ENCODE measurements at places on chromosomes 4 and X.

DNA sequence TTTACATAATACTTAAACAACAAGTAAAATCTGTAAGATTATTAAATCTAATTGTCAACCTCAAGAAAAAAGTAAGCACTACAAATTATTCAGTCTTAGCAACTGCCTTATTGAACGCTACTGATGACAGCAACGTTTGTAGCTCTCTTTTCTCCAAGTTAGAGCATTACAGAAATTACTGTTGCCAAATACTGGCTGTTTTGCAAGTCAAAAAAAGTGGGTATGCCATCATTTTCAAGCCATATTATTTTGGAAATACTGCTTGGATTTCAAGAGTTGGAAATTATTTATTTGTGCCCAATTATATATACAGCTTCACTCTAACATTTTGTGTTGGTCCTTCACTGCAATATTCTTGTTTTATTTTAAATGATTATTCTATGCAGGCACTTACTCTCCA lies 221.7 kb downstream of the CXXC4 start:
- no peak for DNase-seq

DNA sequence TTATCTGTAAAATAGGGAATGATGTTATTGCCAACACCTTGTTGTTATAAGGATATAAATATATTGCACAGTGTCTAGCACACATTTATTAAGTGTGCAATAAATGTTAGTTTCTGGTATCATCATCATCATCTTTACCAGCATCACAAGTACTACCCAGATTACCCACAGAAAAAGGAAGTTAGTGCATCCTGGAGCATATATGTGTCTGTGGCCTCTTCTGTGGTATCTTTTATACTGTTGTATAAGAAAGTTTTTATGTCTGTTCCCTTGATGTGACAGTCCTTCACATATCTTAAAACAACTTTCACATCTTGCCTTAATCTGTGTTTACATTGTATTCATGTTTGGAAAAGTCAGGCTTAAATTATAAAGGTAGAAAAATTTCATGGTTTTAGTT lies 10.0 kb downstream of the EXOSC9 start:
- no peak for DNase-seq

- peak; percentile 47 for DNase-seq
These were observed 72.7 kb upstream of the MAD2L1 start for GRCh38 chr4:120139392-120139791.

DNA sequence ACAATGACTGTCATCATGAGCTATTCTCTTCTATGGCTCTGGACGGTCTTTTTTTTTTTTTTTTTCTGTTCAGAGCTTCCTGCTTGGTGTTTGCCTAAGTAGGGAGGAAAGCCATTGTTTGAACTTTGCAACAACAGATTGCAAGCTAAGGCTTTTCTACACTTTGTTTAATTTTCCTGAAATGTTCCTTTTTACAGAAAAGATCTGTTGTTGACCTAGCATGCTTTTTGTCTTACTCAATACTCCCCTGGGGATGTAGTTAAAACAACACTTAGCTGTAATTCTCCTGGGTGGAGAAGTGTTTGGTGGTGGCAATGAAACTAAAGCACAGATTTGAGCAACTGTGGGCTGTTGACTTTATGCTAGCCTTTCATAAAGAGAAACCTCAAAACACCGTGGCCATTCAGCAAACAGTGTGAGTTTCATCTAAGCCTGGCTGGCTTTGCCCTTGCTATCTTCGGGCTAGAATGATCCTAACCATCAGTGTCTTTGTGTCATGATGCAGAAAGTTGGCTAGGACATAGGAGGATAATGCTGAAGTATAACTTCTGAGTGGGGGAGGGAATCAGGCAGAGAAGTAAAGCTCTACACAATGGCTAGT lies 110.5 kb downstream of the ANXA3 start:
- peak; percentile 28 for DNase-seq

GRCh38 chrX:2478546-2479419 lies 22.0 kb downstream of the DHRSX start:
- no peak for DNase-seq

GRCh38 chrX:75076429-75076828 lies 79.7 kb downstream of the ABCB7 start:
- no peak for DNase-seq

DNA sequence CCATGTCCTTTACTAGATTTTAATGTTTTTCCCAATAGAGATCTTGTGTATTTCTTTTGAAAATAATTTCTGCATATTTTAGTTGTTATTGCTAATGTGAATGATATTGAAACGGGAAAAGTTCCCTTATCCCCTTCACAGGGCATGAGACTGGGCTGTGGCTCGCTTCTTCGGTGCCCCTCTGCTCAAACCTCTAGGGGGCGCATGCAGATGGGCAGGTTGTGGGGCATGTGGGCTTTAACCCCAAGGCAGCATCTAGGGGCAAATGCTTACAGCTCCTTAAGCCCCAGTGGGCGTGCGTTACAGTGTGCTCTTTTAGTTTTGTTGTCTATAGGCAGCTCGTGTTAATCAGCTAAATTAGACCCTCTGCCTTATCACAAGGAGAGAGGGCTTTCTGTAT lies 194.7 kb downstream of the OPHN1 start:
- DNase-seq, result no peak

- peak; percentile 34 for DNase-seq
These were observed at the start of gene NPNT for GRCh38 chr4:105894660-105895582. NPNT (plus strand) TSS chr4:105895471; CDS start chr4:105895653, 182 bp downstream.

GRCh38 chr4:148355442-148356123 lies 86.6 kb downstream of the NR3C2 start:
- DNase-seq, result no peak

GRCh38 chrX:149569770-149570169 lies 17.5 kb downstream of the MAGEA9B start:
- DNase-seq, result no peak

GRCh38 chr4:124705393-124705792 lies 7.1 kb downstream of the ANKRD50 start:
- no peak for DNase-seq

- DNase-seq, result no peak
These were observed 91.8 kb downstream of the SHISA3 start for GRCh38 chr4:42489095-42489494.

GRCh38 chr4:41507291-41507947 lies 30.5 kb upstream of the LIMCH1 start:
- peak; percentile 28 for DNase-seq

DNA sequence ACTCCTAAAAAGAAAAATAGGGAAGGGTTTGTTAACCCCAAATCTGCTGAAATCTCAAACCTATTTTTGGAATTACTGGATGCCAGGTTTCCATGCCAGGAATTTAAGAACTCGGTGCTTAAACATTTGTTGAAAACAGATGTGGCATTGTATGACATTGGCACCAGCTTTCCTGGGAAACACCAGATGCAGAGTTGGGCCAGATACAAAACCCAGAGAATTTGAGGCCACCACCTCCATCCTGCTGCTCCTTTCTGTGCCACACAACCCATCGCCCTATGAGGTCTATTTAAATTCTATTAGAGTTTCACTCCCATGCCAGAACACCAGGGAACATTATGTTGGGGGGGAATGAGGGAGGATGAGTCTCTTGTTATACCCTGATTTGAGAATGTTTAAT lies 71.7 kb downstream of the ARAP2 start:
- no peak for DNase-seq

- DNase-seq, result peak; percentile 24
These were observed 348.5 kb downstream of the OPHN1 start for GRCh38 chrX:68084765-68085164.

GRCh38 chr4:6916069-6916586 lies 6.5 kb downstream of the TBC1D14 start:
- DNase-seq, result no peak

GRCh38 chrX:147788641-147789350 lies 122.9 kb upstream of the FMR1 start:
- no peak for DNase-seq

DNA sequence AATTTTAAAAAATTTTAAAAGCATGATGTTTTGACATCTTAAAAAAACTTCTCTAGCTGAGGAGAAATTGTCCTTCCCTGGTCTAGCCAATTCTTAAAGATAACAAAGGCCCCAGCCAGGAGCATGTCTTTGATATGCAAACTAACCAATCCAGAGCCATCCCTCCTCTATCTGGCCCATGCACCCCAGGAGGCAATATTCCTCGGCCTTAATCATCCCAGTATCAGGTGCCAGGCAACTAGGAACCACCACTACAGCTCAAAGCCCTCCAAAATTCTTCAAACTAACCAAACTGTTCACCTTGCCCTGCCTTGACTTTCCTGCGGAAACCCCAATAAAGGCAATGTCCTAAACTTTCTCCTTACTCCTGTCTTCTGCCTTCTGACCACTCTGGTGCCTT lies 97.8 kb upstream of the USP9X start:
- DNase-seq, result no peak

DNA sequence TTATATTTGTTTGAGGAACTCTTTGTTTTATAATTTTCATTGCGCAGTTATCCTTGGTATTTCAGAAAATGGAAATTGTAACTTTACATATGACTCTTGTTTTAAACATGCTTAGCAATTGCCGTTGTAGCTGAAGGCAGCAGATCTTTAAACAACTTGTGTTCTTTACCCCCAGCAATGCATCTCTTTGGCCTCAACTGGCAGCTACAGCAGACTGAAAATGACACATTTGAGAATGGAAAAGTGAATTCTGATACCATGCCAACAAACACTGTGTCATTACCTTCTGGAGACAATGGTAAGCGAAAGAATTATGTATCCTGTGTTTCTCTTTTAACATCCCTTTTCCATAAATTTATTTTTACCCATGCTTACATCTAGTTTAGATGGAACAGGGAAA lies 263.6 kb downstream of the DCTD start:
- no peak for DNase-seq

DNA sequence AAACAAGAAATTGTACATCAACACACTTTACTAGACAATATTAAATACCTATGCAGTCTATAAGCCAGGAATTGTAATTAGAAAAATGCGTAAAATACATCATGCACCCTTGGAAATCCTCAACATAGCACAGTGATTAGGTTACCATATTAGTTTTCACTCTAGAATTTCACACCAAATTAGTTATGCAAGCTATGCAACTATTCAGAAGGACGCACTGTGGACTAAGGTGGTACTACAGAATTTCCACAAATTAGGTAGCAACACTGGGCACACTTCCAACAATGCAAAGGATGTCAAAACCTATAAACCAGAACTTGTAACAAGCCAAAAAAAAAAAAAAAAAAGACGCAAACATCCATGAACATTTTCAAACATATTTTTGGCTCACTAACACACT lies 71.1 kb upstream of the ZCCHC13 start:
- peak; percentile 35 for DNase-seq

DNA sequence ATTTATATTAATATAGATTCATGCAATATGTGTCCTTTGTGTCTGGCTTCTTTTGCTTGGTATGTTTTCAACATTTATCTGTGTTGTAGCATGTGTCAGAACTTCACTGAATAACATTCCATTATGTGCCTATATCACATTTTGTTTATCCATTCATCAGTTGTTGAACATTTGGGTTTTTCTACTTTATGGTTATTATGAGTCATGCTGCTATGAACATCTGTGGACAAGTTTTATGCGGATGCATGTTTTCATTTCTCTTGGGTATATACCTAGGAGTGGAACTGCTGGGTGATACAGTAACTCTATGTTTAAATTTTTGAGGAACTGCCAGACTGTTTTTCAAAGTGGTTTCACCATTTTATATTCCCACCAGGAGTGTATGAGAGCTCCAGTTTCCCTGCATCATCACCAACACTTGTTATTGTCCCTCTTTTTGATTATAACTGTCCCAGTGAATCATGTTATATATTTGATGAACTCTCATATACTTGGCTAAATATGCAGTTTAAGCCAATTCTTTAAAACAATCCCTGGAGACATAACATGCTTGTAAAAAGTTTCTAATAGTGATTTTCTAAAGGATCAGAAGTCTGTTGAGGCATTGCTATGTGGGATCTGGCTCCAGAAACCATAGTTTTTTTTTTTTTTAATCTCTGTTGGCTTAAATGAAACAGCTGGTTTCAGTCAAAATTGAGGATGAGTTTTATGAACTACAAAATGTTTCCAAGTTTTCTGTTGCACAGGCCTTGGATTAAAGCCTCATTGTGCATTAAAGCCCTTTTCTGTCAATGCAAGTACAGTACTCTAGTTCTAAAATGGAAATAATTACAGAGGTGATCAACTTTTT lies 21.6 kb upstream of the REPS2 start:
- no peak for DNase-seq

GRCh38 chrX:139642241-139642927 lies 65.6 kb downstream of the MCF2 start:
- peak; percentile 46 for DNase-seq

DNA sequence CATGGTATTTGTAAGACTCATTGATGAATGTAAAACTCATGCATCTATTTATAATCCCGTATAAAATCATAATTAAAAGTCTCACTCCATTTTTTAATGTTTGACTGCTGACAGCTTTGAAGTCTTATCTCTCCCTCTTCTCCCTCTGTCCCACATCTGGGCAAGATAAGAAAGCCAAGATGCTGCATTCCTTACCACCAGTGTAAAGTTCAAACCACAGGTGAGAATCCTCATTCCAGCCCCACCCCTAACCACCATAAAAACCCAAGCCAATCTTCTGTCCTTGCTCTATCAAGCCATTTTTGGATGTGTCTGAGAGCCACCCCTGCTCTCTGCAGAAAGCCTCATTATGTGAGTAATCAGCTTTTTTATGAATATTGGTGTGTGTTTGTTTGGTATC lies 59.3 kb upstream of the MAGED1 start:
- DNase-seq, result no peak

DNA sequence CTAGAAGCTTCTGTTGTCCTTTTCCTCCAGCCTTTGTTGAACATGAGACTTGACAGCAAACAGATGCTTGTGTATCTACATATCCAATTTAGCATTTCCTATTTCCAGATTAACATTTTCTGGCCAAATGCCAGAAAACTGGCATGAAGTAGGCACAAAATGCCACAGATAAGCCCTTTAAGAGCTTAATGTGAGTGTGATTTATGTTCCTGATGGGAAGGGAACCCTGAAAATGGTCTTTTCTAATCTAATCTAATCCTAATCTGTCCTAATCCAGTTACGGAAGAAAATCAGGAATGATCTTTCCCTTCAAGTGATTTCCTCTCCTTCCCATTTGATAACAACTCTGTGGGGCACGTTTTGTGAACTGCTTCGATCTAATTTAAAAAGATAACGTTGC lies 133.0 kb upstream of the C1QTNF7 start:
- no peak for DNase-seq

DNA sequence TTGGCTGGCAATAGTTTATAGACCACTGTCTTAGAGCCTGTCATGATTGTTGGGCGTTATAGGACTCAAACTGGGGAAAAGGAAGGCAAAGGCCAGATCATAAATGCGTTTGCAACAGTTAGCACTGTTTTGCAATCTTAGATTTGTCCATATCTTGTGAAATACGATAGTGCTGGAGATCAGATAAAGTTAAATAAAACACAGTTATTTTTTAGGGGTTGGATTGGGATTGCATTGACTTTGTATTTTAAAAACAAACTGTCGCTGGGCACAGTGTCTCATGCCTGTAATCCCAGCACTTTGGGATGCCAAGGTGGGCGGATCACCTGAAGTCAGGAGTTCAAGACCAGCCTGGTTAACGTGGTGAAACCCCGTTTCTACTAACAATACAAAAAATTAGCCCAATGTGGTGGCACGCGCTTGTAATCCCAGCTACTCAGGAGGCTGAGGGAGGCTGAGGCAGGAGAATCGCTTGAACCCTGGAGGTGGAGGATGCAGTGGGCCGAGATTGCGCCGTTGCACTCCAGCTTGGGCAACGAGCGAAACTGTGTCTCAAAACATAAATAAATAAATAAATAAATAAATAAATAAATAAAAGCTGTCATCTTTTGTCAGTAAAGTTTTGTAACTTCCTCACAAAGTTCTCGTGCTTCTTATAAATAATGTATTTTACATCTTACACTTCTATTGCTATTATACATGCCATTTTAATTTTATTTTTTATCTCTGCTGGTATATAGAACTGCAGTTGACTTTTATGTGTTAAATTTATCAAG lies 117.2 kb downstream of the KDM6A start:
- DNase-seq, result no peak

- DNase-seq, result no peak
These were observed 32.0 kb downstream of the ATXN3L start for GRCh38 chrX:13287816-13288215.
